GM20000 (cell line): ENCODE measurements at places on chromosomes 2 and 18.

GRCh38 chr2:27730261-27730662 is 41.3 kb upstream of the MRPL33 start:
- no peak for DNase-seq

GRCh38 chr18:596288-596881 is 403 bp upstream of the CLUL1 start:
- peak; percentile 75 for DNase-seq

DNA sequence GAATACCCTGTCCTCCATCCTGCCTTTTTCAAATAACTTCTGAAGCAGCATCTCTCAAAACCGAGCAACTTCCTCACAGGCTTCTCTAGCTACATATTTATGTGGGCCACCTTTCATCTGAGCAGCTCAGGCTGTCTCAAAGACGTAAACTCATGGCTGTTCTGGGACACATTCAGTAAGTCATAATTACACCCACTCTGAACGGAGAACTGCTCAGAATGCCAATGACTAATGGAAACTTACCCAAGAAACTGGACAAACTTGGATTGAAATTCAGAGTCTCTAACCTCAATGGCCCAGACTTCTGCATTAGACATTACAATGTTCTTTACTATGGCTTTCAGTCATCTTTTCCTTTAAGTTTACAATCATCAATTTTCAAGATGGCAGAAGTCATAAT is 145.2 kb downstream of the RAD51AP2 start:
- DNase-seq: no peak

GRCh38 chr2:32963941-32964340 is 17.2 kb downstream of the LTBP1 start:
- no peak for DNase-seq

DNA sequence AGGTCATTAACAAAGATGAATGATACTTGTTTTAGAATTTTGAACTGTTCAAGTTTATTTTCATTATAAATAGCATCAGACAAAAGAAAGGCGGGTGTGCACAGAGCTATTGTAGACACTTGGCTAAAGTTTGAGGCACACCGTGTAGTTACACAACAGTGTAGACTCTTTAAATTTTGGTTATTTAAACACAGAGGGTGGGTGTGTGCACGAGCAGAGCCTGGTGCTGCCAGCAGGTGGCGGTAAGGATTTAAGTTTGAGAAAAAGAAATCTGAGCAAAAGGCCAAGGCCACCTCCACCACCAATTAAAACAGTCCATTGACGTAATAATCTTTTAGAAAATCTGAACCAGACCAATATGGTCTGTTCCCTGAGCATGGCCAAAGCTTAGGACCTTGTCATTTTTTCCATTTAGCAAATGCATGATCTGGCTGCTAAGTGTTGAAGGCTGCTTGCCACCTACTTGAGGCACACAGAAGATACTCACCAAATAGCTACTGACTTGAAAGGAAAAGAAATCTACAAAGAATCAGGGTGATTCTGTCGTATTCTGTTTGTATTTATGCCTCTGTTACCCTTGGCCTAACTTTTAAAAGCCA is 14.3 kb downstream of the COPS7B start:
- peak; percentile 40 for DNase-seq

DNA sequence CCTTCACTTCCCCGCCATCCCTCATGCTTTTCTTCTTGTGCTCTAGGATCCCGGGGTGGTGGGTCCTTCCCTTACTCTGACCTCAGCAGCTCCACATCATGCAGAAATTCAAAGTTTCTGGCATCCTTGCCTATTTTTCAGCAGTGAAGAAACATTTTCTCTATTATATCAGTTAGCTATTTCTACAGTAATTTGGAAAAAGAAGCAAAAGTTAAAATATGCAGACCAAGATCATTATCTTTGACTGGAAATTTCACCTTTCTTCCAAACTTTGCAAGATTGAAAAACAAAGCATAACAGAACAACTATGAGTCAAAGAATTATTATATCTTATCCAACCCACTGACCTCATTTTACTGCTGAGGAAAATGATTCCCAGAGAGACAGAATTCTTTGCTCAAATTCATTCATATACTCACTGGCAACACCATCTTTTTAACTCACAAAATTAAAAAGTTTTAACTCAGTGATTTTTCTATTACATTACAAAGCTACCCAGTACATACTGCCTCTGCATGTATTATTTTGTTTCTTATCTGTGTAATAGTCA is 40.5 kb downstream of the ANTXR1 start:
- DNase-seq: no peak

GRCh38 chr18:789397-789796 is 22.6 kb downstream of the YES1 start:
- no peak for DNase-seq

DNA sequence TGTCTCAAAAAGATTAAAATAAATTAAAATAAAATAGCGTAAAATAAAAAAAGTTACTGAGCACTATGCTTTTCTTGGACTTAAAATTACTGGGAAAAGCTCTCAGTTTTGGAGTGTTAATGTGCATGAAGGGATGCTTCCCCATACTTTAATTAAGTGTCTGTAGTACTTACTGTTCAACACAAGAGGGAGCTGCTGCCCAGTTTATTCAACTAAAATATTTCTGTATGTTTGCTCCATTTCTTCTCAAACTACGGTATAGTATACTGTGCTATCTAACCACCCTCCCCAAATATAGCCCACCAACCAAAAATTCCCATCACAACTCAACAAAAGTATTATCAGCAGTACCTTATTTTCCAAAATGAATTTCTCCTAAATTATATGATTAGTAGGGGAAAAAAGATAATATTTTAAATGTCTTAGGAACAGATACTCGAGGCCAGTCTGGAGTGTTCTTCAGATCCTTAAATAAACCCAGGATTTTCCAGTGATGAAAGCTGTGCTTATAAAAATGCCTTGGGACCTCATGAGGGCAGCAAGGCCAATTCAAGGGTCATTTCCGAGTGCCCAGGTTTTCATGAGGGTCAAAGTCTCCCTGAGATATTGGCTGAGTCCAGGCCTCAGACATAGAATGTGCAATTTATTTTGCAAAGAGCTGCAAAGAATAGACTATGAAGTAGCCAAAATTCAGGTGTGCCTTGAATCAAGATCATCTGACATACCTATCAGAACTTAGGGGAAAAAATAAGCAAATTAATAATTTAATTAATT is 64.1 kb downstream of the CHRNA1 start:
- DNase-seq: peak; percentile 79
